ENCODE measurements at places on chromosomes 4 and X.

DNA sequence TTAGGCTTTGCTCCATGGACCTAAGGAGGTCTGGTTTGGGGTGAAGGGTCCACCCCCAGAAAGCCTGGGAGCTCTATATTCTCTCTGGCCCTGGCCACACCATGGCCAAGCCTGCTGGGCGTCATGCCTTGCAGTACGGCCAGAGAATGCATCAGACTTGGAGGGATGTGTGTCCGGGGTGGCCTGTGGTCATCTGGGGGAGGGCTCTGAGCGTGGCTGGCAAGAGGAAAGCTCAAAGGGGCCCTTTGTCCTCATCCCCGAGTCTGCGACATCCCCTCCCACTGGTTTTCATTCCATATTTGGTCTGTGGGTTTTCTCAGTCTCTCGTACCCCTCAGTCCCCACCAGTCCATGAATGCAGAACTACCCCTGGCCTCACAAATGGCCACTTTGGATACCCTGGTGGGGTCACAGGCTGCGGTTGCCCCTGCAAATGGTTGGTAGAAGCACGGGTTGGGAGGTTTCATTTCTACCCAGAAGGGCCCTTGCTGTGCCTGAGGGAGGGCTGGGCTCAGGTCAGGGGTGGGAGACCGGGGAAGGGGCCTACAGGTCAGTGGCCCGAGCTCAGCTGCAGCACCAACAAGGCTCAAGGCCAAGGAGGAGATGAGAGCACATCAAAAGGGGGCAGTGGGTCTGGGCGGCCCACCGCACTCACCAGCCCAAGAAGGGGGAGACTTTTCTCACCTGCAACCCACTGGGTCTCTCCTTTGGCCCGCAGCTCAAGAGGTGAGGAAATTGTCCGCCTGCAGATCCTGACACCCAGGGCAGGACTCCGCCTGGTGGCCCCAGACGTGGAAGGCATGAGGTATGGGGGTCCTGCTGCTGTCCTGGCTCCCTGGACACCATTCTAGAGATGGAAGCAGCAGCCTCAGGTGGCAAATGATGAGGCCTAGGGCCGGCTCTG lies 30.2 kb downstream of the ZNF185 start:
- DNase-seq, result no peak

DNA sequence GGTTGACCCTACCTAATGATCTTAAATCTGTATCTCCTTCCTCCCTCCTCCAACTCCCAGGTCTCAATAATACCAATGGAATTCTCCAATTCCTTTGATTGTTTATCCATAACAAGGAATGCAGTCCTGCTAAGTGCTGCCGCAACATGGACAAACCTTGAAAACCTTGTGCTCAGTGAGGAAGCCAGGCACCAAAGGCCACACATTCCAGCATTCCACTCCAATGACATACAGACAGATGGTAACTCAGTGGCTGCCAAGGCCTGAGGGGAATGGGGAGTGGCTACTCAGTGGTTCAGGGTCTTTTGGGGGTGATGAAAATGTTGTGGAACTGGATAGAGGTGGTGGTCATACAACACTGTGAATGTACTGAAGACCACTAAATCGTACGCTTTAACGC lies 10.4 kb downstream of the HAUS7 start:
- no peak for DNase-seq

DNA sequence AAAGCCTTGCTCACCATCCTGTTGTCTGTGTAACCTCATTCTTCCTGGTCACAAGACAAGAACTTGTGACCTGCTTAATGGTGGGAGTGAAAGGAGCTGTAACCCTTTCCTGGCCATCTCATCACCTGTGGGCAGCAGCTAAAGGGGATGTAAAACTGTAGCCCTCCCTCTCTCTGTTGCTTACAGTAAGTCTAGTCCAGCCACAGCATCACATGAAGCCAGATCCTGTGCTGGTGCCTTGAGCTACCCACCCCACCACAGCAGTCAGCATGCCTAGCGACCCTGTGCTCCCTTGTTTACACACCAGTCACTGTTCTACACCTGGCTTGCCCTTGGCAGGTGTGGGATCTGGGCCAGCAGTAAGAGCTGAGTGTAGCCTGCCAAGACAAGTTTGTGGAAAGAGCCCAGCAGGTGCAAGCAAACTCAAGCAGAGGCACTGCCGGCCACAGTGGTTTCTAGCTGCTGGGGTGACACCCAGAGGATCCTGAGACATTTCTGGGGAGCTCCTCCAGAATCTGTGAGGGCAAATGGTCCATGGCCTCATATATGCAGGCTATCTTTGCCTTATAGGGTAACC lies 41.0 kb downstream of the UGT2B28 start:
- no peak for DNase-seq

DNA sequence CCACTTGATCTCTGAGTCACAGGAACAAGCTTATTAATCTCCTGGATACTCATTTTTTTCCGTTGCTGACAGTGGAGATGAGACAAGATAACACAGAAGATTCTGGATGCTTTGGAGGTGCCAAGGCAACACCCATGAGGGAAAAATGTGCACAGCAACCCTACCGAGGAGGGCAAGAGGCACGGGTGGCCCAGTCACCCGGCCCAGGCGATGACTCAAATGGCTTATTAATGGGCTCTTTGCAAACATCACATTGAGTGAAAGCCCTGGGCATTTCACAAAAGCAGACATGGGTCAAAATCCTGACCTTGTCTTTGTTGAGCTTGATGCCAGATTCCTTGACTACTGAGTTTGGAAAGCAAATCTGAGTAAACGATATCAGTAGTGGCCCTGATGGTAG lies 315.1 kb downstream of the STK32B start:
- DNase-seq, result no peak

GRCh38 chr4:137678796-137679195 lies 146.5 kb upstream of the PCDH18 start:
- DNase-seq, result no peak

DNA sequence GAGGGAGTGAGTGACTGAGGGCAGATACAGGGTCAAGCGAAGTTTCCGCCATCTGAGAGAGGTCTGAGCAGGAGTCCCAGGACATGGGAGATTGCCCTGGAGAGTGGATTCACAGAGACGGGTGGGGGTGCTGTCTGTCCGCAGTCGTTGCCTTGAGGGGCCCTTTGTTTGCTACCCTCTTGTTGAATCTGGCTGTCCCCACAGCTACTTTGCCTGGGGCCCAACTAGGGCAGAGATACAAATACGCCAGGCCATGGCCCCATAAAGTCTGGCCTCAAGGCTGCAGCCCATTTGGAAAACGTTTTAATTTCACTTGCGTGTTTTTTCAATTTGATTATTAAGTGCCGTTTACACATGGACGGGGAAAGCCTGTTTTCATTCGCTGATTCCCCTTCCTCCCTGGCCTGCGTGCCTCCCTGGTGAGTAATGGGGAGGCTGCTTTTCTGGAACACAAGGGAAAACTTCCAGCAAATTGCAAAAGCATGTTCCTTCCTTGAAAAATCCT lies 134.4 kb downstream of the SMIM20 start:
- no peak for DNase-seq

GRCh38 chrX:100643956-100644860 lies at the start of gene SRPX2:
TSS of gene SRPX2 (plus strand) at chrX:100644199. CDS start at chrX:100646323, 2,124 bp downstream.
- DNase-seq, result no peak

- DNase-seq, result no peak
Observed at GRCh38 chr4:109589119-109589518, 29.1 kb downstream of the MCUB start.

DNA sequence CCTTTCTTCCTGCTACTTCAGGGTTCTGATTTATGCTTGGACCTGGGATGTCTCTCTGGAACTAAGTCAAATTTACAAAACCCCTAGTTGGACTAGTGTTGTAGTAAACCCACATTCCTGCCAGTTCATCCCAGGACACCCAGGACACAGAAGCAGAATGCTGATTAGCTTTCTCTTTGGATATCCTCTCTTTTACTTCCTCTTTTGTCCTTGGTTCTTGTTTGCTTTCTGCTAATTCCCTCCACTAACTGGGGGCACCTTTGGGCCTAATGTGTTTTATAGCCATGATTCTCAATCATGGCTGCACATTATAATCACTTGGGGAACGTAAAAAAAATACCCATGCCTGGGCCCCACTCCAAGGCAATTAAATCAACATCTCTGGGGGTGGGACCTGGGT lies 42.5 kb downstream of the LANCL3 start:
- DNase-seq, result no peak

GRCh38 chr4:76892001-76892400 lies 5.9 kb downstream of the SOWAHB start:
- DNase-seq, result no peak

DNA sequence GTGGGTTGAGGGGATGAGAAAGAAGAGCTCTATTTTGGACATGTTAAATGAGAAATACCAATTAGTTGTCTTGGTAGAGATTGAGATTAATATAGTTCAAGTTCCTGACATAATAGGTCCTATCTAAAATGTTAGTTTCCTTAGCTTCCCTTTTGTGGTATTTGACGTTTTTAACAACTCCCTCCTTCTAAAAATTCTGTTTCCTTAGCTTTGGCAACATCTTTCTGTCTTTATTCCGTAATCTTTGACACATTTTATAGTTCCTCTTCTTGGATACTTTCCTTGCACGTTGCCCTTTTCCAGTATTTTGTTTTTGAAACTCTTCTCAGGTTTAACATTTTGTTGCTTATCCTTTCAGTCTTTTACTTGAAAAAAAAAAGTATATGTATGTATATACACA lies 36.9 kb downstream of the LAMTOR3 start:
- DNase-seq, result no peak

GRCh38 chrX:31702222-31702621 lies 630.4 kb upstream of the FTHL17 start:
- no peak for DNase-seq

- DNase-seq, result no peak
Observed at GRCh38 chr4:158170691-158171561, 1.9 kb downstream of the GASK1B start.

GRCh38 chrX:151176231-151176750 lies at the start of gene GPR50:
TSS of gene GPR50 (plus strand) at chrX:151176584. CDS start at chrX:151176722, 138 bp downstream.
- DNase-seq, result no peak

DNA sequence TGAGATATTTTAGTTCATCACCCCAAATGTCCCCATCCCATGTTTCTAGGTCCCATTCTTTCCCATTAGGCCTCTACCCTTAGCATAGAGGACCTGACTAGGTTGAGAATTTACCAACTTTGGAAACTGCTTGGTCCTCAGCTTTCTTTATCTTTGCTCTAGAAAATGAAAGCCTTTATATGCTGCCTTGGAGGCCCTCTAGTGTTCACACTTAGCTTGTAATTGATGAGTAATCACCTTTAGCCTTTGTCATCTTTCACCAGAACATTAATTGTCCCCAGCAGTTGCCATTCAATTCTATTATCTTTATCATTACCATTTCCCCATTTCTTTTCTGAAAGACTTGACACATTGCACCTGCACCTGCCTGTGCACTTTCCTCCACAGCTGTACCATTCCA lies 589.2 kb upstream of the NR3C2 start:
- no peak for DNase-seq

All from activated T-helper 9 cell treated with anti-CD3 and anti-CD28 coated beads, Interleukin-2, amount 50 U/mL, for 16 hours (primary cell).